ENCODE measurements at places on chromosomes 7 and 10. TPM values are rescaled to one million over a fixed set of nuclear protein-coding genes. Genes with fewer than 3 reads are reported as not detected.
A peak's percentile ranks its signal among the peaks of the same experiment; 100 is the strongest.

The GATAD1 gene
- 36.4 TPM for total RNA-seq

The AKR1C8 gene
- not detected for total RNA-seq

The CCL24 gene
- not detected for total RNA-seq

The CTAGE4 gene
- total RNA-seq = 23.3 TPM

GRCh38 chr10:21372651-21373410 is 152.7 kb downstream of the SKIDA1 start:
- DNase-seq = no peak

GRCh38 chr10:34024282-34024681 is 689.8 kb upstream of the NRP1 start:
- no peak for DNase-seq

DNA sequence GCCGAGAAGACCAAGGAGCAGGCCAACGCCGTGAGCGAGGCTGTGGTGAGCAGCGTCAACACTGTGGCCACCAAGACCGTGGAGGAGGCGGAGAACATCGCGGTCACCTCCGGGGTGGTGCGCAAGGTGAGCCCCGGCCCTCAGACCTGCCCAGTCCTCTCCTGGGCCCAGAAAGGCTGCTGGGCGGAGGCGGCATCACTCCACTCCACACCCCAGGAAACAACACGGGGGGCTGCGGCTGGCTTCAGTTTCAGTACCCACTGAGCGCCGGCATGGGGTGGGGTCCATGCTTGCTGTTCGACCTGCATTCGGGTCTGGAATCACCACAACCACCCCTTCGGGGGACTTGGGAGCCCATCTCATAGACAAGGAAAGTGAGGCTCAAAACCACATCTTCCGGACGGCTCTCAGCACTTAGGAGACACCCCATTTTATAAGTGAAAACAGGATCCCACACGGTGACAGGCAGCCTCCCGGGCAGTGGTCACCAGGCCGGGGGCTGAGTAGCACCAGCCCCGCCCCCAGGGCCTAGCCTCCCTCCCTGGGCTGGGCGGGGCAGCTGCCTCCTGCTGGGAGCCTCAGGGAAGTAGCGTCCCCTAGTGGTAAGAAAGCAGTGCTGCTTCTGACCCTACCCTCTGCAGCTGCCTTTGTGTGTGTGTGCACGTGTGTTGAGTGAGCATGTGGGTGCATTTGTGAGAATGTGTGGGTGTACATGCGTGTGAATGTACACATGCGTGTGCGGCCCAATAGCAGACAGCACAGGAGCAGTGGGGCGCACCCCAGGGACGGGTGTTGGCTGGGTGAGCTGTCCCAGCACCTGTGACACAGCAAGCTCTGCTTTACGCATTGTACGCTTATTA is 1.8 kb downstream of the SNCG start:
- DNase-seq = peak; percentile 69

GRCh38 chr10:3787016-3787400 is 2.0 kb upstream of the KLF6 start:
- DNase-seq = no peak

- DNase-seq = no peak
These were observed 3.0 kb downstream of the PGAM2 start for GRCh38 chr7:44062180-44062902.

GRCh38 chr7:2373124-2373556 is 18.5 kb downstream of the EIF3B start:
- no peak for DNase-seq

GRCh38 chr7:47988496-47989386 is 9.3 kb upstream of the HUS1 start:
- DNase-seq = no peak

GRCh38 chr10:62978482-62978881 is 154.6 kb upstream of the NRBF2 start:
- no peak for DNase-seq

DNA sequence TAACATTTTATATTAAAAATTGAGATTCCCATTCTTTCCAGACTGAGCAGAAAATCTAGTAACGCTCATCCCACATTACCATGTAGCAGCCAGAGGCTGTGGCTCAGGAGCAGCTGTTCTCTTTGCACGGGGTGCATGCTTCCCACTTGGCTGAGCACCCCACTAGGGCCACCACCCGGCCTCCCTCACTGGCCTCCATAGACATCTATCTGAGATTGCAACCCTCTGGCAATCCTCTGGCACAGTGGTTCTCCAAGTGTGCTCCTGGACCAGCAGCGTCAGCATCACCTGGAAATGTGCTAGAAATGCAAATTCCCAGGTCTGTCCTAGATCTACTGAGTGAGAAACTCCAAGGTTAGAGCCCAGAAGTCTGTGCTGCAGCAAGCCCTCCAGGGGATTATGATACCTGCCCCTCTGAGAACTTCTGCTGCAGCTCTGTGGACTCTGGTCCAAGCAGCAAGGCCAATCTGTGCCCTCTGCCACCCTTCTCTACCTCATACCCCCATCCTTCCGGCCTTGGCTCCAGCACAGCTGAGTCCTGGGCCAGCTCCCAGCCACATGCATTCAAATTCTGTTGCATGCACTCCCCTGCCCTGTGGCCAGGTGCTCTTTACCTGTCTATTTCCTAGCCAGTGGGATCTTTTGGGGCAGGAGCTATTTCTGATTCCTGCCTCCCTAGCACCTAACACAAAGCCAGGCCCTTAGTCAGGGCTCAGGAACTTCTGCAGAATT is 301.5 kb downstream of the GRID1 start:
- no peak for DNase-seq

GRCh38 chr7:102165136-102165535 is 121.5 kb upstream of the SH2B2 start:
- DNase-seq = no peak

All from WTC11 (cell line).